Activated B cell treated with CpG ODN at 0.5 μM for 24 hours (primary cell): ENCODE measurements at places on chromosomes 13 and 19.

DNA sequence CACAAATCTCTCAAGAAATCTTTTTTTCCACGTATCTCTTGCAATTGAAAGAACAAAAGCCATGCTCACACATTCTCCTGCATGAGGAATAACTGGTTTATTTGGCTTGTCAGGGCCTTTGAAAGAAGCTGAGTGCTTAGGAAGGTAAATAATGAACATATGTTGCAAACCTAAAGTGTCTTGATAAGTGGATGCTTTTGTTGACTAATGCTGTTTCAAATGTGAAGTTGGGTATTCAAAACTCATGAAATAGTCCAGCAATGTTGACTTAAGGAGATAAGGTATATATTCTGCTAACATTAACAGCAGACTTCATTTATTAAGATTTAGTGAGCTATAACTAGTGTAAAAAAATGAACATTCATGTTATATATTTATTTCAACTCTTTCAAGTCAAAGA, 1792.7 kb upstream of the MIR17HG start:
- no peak for DNase-seq

GRCh38 chr13:92164822-92165221, 766.4 kb downstream of the GPC5 start:
- no peak for DNase-seq

- no peak for DNase-seq
Measured at GRCh38 chr19:23345838-23346237, 49.4 kb downstream of the ZNF91 start.

DNA sequence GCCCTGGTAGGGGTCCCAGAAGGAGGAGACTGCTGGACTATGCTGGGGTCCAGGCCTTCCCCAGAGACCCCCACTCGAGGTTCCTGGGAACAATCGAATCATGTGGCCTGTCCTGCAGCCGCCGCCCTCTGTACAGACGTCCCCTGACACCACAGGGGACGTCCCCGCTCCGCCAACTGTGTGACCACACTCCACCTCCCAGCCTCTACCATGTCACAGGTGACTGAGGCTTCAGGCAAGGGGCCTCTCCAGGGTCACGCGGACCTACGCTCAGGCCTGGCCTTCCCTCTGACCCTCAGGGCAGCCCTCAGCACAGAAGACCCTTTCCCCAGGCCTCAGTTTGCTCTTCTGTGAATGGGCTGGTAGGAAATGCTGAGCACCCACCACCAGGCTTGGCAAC, 13.1 kb upstream of the TMEM161A start:
- DNase-seq = no peak

DNA sequence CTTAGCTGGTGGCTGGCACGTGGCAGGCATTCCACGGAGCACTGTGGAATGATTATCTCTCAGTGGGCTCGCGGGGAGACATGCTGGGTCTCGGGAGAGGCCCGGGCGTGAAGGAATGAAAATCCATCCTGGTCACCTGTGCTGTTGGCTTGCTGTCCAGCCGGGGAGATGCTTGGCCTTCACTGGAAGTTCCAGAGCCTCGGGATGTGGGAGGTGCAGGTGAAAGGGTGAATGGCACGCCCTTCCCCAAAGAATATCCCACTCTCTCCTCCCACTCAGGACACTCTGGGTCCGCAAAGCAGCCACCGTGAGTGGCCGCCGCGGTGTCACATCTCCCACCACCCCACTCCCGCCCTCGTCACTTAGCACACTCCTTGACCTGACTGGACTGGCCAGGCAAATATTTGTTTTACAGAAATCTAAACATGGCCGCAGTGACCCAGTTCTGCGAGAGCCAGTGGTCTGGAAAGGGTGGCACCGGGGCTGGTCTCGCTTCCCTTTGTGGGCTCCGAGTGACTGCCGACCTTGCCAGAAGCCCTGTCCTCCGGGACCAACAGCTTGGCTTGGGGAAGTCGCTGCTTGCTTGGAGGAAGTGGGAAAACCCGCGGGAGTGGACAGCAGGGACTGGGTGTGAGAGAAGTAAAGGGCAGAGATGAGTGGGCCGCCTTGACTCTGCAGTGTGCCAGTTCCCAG, 8.0 kb downstream of the DPP9 start:
- DNase-seq = no peak

DNA sequence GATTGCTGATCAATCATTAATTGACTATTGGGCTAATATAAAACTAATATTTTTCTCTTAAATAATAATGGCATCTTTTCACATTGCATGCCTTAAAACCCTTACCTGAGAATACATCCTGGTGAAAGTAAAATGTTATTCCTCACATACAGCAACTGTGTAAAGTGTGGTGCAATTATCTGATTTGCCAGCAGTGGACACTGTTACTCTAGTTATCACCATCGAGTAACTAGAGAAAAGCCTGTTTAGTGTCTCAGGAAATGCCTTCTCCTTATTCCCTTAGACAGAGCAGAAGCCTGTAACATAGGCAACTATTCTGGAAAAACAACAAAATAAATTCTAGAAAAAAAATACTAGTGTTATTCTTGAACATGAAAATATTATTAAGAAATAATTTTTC, 459.8 kb downstream of the FGF14 start:
- no peak for DNase-seq

DNA sequence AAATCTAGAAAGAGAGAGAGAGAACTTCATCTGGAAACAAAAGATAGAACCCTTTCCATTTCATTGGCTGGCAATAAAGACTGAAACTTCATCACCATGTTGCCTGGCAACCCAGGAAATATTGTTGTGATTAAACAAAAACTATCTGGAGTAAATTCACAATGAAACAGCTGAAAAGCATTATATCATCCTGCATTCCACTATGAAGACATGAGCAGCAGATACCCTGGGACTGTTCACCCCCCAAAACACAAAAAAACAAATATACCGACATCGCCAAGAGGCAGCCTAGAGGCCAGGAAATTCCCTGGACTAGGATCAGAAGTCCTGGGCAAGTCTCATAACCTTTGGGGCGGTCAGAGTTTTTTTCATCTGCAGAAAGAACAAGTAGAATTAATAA, 158.3 kb downstream of the FOXO1 start:
- no peak for DNase-seq

DNA sequence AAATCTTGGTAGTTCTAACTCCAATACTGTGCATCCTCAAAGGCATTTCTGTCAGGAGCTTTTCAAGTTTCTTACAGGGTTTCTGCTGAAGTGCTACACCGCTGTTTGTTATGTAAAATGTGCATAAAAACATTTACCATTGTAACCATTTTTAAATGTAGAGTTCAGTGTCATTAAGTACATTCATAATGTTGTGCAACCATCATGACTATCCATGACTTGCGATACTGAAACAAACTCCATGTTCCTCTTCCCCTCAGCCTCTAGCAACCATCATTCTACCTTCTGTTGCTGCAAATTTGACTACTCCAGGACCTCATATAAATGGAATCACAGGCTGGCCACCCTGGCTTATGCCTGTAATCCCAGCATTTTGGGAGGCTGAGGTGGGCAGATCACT, 14.4 kb upstream of the SLC25A42 start:
- DNase-seq = no peak

GRCh38 chr19:53388904-53389303, 6.0 kb upstream of the ZNF765 start:
- no peak for DNase-seq

DNA sequence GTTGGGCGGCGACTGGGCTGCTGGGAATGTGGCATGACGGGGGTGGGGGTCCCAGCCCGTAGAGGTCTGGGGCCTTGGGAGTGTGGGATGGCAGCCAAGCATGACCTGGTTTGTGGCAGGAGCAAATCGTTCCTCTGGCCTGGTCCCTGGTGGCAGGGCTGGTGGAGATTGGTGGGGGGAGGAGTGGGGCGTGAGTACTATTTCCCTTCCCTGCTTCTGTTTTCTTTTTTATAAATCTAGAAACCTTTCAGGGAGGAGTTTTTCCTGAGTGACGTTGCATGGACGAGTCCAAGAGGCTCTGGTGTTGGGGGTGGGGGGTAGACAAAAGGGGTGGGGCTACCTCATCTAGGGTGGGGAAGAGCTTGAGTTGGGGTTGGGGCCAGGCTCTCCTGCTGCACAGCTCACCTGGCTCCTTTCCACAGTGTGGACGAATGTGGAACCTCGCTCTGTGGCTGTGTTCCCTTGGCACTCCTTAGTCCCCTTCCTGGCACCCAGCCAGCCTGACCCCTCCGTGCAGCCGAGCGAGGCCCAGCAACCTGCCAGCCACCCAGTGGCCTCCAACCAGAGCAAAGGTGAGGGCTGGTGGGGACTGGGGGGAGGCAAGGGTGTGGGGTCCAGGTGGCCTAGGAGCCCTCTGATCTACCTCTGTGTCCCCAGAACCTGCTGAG, 15.4 kb upstream of the PRR19 start:
- no peak for DNase-seq

DNA sequence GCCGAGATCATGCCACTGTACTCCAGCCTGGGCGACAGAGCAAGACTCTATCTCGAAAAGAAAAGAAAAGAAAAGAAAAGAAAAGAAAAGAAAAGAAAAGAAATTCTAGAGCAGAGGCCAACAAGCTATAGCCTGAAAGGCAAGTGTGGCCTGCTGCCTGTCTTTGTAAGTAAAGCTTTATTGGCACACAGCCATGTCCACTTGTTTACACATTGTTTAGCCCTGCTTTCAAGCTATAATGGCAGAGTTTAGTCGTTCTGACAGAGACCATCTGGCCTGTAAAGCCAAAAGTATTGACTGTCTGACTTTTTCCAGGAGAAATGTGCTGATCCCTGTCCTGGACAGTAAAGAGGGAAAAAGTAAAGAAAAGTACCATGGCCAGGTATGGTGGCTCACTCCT, 18.3 kb downstream of the NWD1 start:
- no peak for DNase-seq

GRCh38 chr13:45933203-45933908, 81.8 kb upstream of the SIAH3 start:
- no peak for DNase-seq

DNA sequence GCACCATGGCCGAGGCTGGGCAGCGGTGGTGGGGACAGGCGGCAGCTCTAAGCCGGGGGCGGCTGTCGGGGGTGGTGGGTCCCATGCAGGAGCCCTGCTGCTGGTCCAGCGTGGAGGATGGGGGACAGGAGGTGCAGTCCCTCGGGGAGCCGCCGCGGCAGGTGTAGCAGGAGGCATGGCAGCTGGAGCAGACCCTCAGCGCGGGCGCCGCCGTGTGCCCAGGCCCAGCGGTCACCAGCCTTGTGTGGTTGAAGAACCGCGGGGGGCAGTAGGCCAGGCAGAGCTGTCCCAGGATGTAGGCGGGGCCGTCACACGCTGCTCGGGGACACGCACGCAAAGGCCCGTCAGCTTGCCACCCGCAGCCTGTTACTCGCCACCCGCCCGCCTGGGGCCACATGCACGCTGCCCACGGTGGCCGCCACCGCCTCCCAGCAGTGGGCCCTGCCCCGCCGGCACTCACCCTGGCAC, 2.9 kb upstream of the C19orf25 start:
- DNase-seq = no peak

DNA sequence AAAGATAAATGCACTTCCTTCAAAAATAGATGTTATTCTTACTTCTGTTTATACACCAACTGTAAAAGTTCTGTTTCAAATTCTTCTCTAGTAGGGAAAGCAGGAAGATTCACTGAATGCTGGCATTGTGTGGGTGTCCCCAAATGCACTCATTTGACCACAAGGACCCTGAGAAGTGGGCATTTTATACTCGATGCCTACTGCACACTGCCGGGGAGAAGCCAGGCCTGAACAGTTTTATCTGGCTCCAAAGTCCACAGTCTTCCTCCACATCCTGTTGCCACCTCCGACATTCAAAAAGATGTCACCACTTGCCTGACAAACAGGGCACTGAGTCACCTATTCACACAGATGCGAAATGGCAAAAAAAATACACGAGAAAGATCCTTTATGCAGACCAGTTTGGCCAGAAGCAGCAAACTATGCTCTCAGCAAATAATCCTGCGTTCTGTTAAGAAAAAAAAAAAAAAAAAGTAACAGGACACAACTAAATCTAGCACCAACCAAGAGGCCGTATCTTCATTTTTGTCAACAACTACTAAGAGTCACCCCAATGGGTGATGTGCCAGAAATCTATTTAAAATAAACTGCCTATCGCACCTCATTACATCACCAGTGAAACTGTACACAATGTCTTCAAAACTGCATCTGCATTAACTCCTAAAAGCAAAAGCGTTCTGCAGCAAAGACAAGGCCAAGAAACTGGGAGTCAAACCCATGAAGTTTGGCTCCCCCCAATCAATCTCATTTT, 6.2 kb downstream of the ZC3H4 start:
- DNase-seq = no peak

- no peak for DNase-seq
Measured at GRCh38 chr19:3671680-3672574, 28.3 kb downstream of the PIP5K1C start.

GRCh38 chr19:29476528-29476927, 49.3 kb upstream of the VSTM2B start:
- no peak for DNase-seq

GRCh38 chr19:40990972-40991381, at the start of gene CYP2B6:
Gene CYP2B6 (plus strand): TSS chr19:40991282. CDS start chr19:40991306, 24 bp downstream.
- DNase-seq = no peak

- no peak for DNase-seq
Measured at GRCh38 chr13:113732176-113732960, 26.7 kb upstream of the TMEM255B start.

- DNase-seq = no peak
Measured at GRCh38 chr13:32659736-32660135, 73.5 kb downstream of the PDS5B start.

- no peak for DNase-seq
Measured at GRCh38 chr13:77390391-77390790, 63.5 kb upstream of the MYCBP2 start.

- DNase-seq = no peak
Measured at GRCh38 chr13:114212158-114212495, 22.6 kb upstream of the CDC16 start.

DNA sequence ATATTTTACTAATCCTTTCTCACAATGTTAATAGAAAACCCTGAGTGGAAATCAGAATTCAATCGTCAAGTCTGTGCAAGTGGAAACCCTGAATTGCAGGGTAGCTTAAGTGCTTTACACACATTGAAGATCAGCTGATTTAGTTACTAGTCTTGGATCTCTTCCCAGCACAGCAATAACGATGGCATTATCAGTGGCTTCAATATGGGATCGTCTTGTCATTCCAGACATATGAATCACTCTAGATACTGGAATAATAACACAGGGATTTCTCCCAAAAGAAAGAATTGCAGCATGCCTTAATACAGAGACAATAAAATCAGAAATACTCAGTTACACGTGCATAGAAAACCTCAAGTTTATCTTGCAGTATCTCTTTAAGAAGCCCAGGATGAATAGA, 12.6 kb upstream of the METTL21C start:
- DNase-seq = no peak

- no peak for DNase-seq
Measured at GRCh38 chr19:33055718-33056117, 9.0 kb downstream of the RHPN2 start.

- DNase-seq = no peak
Measured at GRCh38 chr13:110592665-110593064, 22.7 kb upstream of the NAXD start.

DNA sequence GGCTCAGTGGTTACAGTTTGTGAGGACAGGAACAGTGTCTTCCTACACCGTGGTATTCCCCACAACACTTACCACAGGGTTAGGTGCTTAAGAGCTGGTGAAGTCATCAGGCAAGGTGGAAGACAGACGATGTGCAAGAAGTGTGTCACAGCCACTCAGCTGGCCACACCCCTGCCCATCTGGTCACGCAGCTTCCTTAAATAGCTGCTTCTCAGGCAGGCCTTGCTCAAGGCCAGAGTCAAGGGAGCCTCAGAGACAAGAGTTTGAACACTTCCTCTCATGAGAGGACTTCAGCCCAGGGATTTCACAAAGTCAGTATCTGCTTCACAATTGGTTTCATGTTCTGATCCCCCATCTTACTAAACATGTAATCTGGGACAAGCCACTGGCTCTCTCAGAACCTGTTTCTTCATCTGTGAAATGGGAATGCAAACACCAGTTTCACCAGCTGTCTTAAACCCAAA, 80.3 kb upstream of the FRY start:
- DNase-seq = peak; percentile 34
